ENCODE measurements at places on chromosomes 3 and 15.

DNA sequence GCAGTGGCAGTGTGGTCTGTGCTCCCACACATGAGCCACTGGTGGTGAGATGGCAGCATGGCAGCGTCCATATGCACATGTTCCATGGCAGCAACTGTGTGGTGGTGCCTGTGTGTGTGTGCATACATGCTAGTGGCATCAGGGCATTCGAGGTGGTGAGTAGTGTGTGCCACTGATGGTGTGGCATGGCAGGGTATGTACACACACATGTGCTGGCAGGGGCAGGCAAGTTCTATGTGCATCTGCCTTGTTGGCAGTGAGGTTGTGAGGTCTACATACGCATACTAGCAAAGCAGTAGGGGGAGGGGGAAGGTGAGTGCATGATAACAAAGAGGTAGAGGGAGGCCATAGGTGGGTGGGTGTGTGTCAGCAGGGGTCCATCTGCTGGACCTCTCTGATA, 378.7 kb downstream of the C3orf38 start:
- DNase-seq, result no peak

DNA sequence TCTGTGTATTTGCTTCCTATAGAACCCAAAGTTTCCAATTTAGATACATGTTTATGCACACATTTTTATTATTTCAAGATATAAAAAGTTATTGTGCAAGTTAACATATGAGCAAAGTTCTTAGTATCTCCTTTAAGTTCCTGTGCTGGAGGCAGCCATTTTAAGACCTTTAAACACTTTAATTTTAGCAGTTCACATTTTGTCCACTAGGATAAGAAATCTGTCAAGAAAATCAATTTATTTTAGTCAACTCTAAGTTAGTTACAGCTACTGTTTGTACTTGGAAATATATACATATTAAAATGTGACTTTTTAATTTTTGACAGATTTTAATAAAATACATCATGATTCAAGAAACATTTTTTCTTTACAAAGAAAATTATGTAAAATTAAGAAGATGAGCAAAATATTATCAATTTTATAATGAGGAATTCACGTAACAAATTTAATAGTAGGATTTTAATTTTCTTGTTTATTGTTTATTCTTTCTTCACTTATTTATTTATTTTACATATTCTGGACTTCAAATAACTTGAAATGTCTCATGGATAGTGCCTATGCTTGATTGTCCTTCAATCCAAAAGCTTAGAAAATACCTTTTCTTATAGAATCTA, 402.6 kb upstream of the GBE1 start:
- no peak for DNase-seq

GRCh38 chr3:195259475-195260279, 11.3 kb downstream of the XXYLT1 start:
- DNase-seq, result peak; percentile 85

- DNase-seq, result no peak
These were observed 11.6 kb upstream of the MUC4 start for GRCh38 chr3:195823280-195823679.

DNA sequence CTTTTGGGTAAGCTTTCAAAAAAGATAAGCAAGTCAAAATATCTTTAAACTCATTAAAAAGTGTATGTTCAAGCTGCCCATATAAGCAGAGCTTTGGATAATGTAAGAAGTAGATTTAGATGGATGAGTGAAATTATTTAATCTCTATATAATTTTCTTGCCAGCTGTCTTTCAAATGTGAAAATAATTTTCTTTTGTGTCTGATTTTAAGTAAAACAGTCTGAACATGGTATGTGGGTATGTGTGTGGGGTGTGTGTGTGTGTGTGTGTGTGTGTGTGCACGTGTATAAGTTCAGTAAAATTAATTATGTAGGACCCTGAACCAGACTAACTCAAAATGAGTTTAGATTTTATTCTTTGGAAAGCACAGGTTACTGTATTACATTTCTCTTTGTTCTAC, 155.2 kb upstream of the CGNL1 start:
- no peak for DNase-seq

DNA sequence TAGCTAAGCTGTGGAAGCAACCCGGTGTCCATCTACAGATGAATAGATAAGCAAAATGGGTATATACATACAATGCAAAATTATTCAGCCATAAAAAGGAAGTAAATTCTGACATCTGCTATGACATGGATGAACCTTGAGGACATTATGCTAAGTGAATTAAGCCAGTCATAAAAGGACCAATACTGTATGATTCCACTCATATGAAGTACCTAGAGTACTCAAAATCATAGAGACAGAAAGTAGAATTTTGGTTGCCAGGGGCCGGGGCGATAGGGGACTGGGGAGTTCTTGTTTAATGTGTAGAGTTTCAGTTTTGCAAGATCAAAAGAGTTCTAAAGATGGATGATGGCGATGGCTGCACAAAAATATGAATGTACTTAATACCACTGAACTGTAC, 10.3 kb downstream of the EID1 start:
- DNase-seq, result no peak

DNA sequence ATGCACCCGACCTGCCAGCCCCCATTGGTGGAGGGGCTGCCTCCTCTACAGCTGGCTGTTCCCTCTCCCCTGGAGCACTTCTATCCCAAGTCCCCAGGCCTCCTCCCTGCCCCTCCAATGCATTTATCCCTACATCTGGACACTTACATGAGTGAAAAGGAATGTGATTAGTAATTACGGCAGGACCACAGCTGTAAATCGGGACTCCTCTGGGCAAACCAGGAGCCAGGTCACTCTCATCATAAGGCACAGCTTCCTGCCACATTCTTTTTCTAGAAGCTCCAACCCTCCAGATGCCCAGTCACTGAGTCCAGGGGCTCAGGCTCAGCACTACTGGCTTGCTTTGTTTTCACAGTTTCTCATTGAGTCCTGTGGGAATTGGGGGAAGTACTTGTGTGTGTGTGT, 54.3 kb downstream of the IL20RB start:
- no peak for DNase-seq

- DNase-seq, result no peak
These were observed 118.8 kb downstream of the ARPP21 start for GRCh38 chr3:35757991-35758757.

DNA sequence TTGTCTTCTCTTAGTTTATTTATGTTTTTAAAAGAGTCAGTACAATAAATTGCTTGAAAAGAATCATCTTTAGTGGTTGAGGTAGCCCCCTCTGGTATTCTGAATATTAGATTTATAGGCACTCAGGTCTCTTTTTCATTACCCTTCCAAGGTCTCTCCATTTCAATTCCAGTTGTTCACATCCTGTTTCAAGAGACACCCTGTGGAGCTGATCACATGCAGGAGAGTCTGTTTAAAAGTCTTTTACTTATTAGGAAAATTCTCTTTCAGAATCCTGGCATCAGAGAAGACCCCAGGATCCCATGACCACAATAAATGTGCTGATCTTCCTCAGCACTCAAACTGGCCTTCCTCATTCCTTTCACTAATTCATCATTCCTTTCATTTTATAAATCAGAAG, 195.7 kb downstream of the ZIC4 start:
- no peak for DNase-seq

DNA sequence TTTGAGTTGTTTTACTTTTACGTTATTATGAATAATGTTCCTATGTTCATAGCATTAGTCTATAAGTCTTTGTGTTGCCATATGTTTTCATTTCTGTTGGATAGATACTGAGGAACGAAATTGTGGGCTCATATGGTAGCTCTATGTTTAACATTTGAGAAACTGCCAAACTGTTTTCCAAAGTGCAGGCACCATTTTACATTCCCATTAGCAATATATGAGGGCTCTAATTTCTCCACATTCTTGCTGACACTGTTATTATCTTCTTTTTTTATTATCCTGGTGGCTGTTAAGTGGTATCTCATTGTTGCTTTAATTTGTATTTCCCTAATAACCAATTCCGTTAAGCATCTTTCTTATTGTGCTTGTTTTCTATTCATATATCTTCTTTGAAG, 1.8 kb upstream of the PIK3R4 start:
- DNase-seq, result no peak

DNA sequence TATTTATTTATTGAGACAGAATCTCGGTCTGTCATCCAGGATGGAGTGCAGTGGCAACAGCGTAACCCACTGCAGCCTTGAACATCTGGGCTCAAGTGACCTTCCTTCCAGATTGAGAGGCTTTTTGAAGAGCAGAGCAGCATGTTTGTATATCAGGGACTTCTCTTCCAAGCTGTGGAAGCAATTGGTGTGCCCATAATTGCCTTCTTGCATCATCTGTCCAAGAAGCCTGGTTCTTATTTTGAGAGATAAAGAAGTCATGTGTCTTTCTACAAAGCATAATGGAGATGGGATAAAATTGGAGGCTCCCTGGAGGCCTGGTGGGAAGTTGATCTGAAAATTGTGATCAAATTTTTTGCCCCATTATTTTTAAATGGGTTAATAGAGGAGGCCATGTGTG, 183.8 kb upstream of the MCTP2 start:
- DNase-seq, result no peak

DNA sequence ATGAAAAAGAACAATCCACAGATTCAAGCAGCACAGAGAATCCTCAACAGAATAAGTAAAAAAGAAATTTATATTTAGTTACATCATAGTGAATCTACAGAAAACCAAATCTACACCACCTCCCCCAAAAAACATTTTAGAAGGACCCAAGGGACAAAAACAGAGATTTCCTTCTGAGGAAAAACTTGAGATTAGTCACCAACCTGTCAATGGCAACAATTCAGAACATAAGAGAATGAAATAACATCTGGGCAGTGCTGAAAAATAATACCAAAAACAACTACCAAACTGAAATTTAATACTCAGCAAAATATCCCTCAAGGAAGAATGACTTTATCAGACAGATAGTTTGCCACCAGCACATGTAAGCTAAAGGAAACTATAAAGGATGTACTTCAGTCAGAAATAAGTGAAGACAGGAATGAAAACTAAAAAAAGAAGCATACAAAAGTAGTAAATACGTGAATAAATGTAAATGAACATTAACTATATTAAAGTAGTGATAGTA, 260.7 kb downstream of the ULK4 start:
- DNase-seq, result no peak

GRCh38 chr3:30988769-30989168, 94.3 kb upstream of the GADL1 start:
- no peak for DNase-seq

DNA sequence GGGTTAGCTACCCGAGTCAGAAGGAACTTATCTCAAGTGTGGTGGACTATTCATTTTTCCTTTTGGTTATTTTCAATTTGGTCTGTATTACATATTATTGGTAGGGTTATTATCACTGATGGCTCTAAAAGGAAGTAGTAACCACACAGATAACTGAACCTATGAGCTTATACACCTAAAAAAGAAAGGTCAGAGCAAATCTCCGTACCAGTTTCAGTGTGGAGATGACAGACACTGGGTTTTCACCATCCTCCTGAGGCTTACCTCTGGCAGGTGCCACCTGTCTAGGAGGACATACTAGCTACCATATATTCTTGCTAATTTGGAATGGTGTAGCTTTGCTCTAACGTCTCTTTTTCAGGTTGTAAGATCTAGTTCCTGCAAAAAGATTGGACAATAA, 10.2 kb downstream of the GAP43 start:
- no peak for DNase-seq

- DNase-seq, result peak; percentile 53
These were observed 731 bp downstream of the ZNF710 start for GRCh38 chr15:90001683-90002427.

DNA sequence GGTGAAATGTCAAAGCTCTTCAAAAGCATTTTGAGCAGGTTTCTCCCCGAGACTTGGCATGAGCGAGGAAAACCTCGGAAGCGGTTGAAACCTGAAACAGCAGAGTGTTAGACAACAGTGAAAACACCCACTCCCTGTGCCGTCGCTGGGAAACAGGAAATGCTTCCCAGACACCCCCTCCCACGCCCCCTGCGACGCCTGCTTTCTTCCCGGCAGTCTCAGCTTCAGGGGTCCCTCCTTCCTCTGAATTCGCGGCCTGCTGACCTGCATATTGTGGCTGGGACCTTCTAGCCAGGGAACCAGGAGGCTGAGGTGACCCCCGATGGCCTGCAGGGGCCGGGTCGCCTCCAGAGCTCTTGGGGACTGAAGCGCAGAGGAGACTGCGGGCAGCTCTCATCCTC, 250.6 kb upstream of the LYSMD4 start:
- no peak for DNase-seq

GRCh38 chr3:152454076-152454875, 185.5 kb downstream of the MBNL1 start:
- DNase-seq, result no peak

All from prostate gland (tissue), 2 donors.